ENCODE measurements at places on chromosomes 2 and 18.

- no peak for DNase-seq
Measured at GRCh38 chr18:68456985-68457384, 257.9 kb downstream of the TMX3 start.

DNA sequence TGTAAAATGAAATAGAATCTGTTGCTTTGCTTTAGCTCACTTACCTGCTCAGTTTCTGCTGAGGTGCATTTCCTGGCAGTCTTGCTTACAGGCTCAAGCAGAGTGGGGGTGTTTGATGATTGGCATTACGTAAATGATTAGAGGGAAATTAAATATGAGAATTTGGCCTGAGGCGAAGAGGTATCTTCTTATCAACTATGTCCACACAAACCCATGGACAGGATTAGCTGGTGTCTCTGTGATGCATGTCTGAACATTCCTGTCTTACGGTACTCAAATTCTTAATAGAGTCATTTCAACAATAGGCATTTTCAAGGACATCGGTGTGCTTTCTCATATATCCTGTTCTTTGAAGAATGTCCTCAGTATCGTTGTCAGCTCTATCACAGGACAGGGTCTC lies 102.1 kb downstream of the PRPF40A start:
- no peak for DNase-seq

DNA sequence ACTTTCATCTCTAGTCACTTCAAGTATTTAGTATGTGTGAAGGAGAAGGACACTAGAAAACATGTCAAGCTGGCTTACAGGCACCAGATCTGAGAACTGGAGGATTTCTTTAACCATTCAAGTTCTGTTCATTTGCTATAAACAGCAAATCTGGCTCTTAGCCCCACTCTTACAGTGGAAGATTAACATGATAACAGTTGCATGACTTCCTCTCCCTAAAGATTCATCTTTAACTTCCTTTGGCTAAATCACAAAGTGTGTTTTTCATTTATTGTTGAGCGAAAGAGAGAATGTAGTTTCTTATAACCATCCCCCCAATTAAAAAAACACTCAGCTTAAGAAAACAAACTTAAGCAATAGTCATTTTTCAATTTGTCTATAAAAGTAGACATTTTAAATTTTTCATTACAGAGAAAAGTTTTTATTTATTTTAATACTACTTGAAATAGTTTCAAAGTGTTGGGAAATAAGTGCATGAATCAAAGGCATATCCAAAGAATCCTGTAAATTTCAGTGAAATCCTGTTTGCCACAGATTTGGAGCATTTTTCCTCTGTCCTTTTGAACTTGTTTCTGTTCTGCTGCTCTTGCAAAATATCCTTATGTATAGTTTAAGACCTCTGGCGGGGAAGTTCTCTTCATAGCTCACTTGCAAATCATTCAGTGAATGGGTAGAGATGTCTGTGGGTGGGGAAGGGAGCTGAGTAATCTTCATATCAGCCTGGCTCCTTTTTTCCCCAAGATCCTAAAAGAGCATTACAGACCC lies 241.0 kb upstream of the RBBP8 start:
- no peak for DNase-seq

DNA sequence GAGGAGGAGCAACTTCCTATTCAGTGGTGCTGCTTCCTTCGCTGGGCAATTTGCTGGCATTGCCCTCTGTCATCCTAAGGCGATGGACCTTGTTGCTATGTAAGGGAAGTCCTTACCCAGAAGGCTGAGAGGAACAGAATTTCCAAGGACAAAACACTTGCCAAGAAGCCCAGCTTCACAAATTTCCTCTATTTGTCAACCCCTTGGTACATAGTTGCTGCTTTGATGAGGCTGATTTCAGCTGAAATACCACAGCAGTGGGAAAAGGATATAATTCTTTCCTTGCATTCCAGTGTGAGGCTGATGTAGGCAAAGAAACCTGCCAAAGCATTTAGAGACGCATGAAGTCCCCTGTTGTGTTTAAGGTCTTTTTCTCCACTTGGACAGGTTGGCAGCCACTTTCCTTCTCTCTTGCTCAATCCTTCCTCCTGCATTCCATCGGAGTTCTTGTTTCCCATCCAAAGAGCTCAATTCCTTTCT lies 16.4 kb upstream of the ST3GAL5 start:
- DNase-seq = no peak

GRCh38 chr18:7727361-7728076 lies 160.4 kb downstream of the PTPRM start:
- no peak for DNase-seq

DNA sequence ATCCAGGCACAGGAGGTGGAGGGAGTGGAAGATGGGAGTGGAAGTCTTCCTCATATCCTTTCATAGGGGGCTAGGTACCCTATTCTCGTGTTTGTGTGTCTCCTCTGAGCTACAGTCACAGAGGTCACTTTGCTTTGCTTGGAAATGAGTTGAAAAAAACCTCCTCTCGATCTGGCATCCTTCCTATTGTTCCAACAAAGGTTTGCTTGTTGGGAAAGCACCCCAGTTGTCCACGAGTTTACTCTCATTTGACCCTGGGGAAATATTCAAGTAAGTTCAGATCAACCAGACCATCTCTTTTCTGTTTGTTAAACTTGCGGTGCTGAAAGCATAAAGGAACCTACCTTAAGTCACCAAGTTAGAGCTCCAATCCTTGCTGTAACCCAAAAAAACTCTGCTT lies 59.3 kb downstream of the ARHGEF33 start:
- DNase-seq = no peak

DNA sequence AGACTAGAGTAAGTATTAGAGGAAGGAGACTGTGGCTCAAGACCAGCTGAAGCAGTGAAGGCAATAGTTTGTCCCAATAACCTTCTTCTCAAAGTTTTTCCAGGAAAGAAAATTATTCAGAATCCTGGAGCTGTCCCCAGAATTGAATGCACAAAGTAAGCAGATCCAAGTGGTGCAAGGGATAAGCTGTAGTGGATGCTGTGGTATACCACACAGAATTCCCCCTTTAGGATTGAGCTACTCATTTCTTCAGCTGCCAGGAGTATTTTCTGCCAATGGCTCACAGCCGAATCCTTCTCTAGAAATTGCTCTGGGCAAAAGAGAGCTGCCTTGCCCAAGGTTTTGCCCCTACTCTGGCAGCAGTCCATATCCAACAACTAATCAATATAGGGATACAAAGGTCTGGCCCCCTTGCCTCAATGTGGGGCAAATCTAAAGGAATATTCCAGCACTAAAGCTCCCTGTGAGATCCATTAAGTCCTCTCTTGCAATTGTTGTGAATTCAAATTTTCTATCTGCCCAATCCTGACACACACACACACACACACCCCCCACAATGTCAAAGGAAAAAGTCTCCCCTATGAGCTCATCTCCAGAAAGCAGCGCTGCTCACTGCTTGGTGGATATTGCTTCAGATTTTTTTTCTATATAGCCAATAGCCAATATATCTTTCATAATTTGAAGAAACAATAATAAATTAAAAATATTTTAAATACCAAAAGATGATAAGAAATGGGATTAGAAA lies 18.4 kb upstream of the TCF7L1 start:
- DNase-seq = no peak

- DNase-seq = no peak
Measured at GRCh38 chr2:95525294-95526035, 40.9 kb upstream of the TRIM43B start.

DNA sequence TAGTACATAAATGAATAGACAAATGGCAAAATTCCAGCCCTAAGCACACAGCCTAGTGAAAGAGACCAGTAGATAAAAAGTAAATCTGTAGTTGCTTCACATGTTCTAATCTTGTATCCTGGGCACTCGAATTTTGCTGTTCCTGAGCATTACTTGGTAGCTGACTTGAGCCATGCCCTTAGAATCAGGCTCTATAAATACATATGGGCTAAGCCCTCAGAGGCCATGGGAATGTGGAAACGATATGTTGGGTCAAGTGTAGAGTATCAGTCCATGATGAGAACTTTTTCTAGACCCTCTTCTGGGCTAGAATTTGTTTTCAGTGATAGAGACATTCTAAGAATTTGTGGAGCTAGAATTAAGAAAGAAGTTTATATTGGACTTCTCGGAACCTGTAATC lies 21.9 kb downstream of the ELAC1 start:
- DNase-seq = no peak

DNA sequence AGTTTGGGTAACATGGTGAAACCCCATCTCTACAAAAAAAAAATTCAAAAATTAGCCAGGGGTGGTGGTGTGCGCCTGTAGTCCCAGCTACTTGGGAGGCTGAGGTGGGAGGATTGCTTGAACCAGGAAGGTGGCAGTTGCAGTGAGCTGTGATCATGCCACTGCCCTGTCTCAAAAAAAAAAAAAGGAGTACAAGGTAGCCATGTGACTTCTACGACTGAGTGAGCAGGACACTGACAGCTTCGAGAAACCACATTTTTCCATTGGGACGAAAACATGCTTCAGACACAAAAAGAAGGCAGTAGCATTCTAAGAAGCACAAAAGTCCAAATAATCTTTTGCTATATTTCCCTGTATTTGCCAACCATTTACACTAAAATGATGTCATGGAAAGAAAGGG lies 19.7 kb upstream of the IKZF2 start:
- no peak for DNase-seq

GRCh38 chr2:230723363-230723762 lies 10.7 kb downstream of the CAB39 start:
- DNase-seq = peak; percentile 30

DNA sequence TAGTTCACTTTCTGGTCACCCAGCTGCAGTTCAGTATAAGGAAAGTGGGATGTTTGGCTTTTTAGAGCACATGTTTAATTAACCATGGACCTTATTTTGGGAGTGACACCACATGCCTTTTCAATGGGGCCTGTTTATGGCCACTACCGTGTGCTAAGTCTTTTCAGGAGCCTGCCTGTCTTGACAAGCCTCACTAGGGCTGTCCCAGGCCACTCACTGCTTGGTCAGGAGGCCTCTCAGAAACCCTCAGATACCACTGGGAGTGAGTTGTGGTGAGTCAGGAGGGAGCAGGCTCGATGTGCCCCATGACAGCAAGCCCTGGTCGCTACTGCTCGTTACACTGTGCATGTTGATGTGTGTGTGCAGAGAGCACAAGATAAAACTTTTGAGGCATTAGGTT lies 123.0 kb downstream of the MAP4K4 start:
- DNase-seq = no peak

DNA sequence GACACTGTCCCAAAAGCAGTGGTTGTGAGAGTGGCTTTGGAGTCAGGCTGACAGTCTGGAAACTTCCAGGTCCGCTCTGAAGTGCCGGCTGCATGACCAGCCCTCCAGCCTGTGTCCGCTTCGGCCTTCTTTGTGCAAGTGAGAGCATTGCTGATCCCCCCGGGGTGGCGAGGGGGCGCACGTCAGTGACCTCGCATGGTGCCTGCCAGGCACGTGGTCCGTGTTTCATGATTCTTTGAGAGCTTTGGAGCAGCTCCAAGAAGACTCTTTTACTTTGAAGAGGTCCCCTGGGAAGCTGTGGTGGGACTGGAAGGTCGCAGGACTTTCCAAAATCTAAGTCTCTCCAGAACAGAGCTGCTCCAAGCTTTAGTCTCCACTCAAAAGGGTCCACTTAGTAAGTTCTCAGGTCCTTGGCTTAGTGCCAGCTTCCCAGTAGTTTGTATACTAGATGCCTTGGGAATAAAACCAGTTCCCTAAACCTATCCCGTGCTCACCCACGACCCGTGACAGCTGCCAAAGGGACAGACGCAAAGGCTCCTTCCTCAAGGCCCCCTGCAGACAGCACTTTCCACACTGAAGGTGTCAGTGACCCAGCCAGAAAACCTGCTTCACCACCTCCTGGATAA lies 68.8 kb downstream of the ADI1 start:
- DNase-seq = no peak

- DNase-seq = no peak
Measured at GRCh38 chr2:114083717-114084387, 194.0 kb downstream of the ACTR3 start.

DNA sequence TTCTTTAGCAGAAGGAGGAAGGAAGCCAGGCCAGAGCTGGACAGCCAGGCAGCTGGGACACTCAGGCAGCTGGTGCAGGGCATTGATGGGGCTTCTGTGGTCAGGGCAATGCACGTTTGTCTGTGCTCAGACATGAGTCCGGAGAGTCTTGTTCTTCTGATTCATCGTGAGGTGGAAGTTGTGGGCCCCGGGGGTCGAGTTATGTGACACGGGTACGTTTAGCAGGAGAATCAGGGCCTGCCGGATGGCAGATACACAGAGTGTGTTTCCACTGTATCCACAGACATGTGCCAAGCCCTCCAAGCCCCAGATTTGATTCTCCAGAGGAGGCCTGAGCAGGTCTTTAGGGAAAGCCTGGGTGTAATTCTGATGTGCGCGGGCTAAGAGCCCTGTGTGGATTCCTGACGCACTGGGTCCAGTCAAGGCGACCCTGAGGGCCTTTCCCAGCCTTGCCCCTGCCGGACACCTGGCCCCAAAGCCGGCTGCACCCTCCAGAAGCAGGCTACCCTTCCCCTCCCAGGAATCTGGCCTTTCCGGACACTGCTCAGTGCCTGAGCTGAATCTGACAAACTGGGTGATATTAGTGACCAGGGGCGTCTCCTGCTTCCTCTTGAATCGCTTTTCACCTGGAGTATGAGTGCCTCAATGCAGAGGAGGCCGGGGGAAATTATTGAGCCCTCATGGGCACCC lies 10.1 kb downstream of the ARHGEF4 start:
- no peak for DNase-seq

DNA sequence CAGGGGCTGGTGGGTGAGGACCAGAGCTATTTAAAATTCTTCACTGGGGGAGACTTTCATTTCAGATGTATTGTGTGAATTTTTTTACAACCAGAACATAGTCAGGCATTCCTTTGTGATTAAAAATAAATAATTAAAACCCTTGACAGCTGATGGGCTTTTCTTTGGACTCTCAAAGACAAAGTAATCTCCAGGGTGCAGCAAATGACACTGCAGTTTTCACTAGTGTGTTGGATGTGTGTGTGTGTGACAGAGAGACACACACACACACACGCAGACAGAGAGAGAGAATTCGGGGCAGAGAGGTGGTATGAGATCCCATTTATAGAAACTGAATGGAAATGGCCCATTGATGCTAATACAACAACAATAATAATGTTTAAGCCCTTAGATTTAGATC lies 10.3 kb upstream of the GALNT14 start:
- DNase-seq = no peak

DNA sequence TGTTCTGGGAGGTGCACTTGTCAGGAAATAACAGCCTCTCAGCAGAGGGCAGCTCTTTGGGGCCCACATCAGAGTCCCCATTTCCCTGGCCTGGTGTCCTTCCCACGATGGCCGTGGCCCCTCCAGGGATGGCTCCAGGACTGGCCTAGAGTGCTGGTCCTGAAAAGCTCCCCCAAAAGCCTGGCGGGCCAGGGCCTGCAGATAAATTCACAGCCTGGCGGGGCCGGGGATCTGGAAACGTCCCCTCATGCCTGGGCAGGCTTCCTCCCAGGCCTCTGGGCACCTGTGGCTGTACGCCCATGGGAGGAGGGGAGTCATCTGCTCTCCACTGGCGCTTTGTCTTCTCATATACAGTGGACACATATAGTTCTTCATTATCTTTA lies 52.6 kb upstream of the HS6ST1 start:
- no peak for DNase-seq

DNA sequence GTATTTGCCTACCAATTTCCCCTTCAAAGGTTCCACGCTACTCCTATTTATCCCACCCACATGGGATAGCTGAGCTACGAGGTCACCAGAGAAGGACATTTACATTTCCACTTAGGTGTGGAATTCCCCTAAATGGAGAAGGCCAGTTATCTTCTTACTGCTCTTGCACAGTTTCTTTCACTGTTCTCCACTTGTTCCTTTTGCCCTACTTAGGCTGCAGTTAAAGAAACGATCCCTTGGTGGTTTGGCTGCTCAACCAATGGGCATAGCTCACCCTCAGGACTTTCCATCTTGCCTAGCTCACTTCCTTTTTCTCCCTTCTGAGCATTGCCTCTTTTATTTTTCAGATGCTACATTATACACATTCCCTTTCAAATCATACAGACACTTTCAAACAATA lies 11.2 kb upstream of the NABP1 start:
- DNase-seq = no peak

GRCh38 chr2:88252111-88252510 lies 82.0 kb downstream of the THNSL2 start:
- no peak for DNase-seq

All from activated T-helper 1 cell treated with anti-CD3 and anti-CD28 coated beads, Interleukin-12 subunit alpha, Interleukin-12 subunit beta, Interleukin-2, Interleukin-4 antibody, amounts not matched to agents 30 ng/mL and 10 ng/mL and 1 ng/mL, durations not matched to agents 14 hours and 24 hours and 36 hours (primary cell).